A673 (cell line): ENCODE measurements at places on chromosomes 12 and 14.

DNA sequence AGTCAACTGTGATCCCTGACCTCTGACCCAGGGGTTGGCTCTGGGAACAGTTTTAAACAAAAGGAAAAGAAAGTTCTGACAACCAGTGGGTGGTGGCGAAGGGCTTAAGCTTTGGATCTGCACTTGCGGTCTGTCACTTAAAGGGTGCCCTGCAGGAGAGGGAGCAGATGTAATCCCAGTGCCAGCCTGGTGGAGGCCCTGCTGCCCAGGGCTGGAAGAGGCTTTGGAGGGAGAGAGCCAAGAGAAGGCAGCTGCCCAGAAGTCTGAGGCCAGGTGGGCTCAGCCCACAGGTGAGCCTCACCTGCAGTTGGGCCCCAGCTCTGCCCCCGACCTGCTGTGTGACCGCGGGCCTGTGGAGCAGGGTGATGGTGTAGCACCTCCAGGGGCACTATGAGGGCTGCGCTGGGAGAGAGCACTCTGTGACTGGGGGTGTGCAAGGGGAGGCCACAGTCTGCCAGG is 19.1 kb downstream of the SH2B3 start:
- H3K27me3 ChIP-seq, result no peaks in the 10 kb centered on the region
- no peak overlapping the region for H3K4me3 ChIP-seq
- H3K4me1 ChIP-seq, result peaks cover 28% of the 10 kb centered on the region
- H3K36me3 ChIP-seq, result peaks cover 43% of the 10 kb centered on the region
- peak overlapping the region; percentile 59 for H3K27ac ChIP-seq

DNA sequence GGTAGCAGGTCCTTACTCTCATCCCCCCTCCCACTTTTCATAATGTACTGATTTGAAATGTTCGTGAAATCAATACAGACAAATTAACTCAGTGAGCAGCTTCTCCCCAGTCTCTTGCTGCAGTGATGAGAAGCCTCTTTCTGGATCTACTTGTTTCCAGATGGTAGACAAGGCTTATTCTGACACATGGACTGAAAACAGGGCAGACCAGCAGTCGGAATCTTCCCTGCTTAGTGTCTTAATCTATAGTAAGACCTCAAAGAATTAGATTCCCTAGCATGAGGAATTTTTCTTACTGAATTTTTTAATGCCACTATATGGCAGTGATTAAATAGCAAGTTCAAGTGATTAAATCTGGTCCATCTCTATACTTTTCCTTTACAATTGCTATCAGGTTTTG is 120.1 kb downstream of the RGS6 start:
- no peak overlapping the region for H3K4me3 ChIP-seq
- H3K4me1 ChIP-seq, result no peaks in the 10 kb centered on the region
- H3K36me3 ChIP-seq, result no peaks in the 10 kb centered on the region
- DNase-seq, result no peak
- H3K27me3 ChIP-seq, result no peaks in the 10 kb centered on the region

DNA sequence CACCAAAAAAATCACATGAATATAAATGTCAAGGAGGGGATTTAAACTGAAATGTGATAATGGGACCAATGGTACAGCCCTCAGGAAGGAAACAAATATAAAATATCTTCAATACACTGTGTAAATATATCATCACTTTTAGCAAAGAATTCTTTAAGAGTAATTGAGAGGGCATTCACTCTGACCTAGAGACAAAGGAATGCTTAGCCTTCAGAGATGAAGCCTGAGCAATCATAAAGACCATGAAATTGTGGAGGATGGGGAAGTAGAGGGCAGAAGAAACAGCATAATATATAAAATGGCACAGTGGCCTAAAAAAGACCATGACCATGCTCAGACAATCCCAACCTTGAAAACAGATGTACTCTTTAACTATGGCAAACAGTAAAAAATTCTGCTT is 20.4 kb downstream of the YAF2 start:
- no peak overlapping the region for H3K4me3 ChIP-seq
- no peak for DNase-seq
- no peaks in the 10 kb centered on the region for H3K27me3 ChIP-seq

GRCh38 chr12:22640851-22641250 is 15.9 kb downstream of the ETNK1 start:
- no peaks in the 10 kb centered on the region for H3K4me1 ChIP-seq
- no peaks in the 10 kb centered on the region for H3K27me3 ChIP-seq
- H3K27ac ChIP-seq, result no peak overlapping the region
- peaks cover 6% of the 10 kb centered on the region for H3K36me3 ChIP-seq

GRCh38 chr14:35695647-35696046 is 113.4 kb downstream of the RALGAPA1 start:
- H3K4me3 ChIP-seq, result no peak overlapping the region
- no peak overlapping the region for H3K27ac ChIP-seq
- H3K4me1 ChIP-seq, result peaks cover 52% of the 10 kb centered on the region
- H3K36me3 ChIP-seq, result no peaks in the 10 kb centered on the region

- no peak for DNase-seq
- H3K27ac ChIP-seq, result no peak overlapping the region
- no peaks in the 10 kb centered on the region for H3K27me3 ChIP-seq
- no peaks in the 10 kb centered on the region for H3K4me1 ChIP-seq
- H3K36me3 ChIP-seq, result no peaks in the 10 kb centered on the region
Observed at GRCh38 chr12:3182426-3182825, 105.2 kb downstream of the TSPAN9 start.

- H3K27ac ChIP-seq, result no peak overlapping the region
- H3K36me3 ChIP-seq, result peaks cover 5% of the 10 kb centered on the region
- peaks cover 26% of the 10 kb centered on the region for H3K4me1 ChIP-seq
- no peaks in the 10 kb centered on the region for H3K27me3 ChIP-seq
Observed at GRCh38 chr14:75128596-75128990, 1.7 kb upstream of the NEK9 start.

GRCh38 chr14:96362965-96363750 is at the start of the genes ATG2B and GSKIP:
Gene ATG2B, minus strand, starts transcription at chr14:96363341. Its CDS starts 365 bp downstream, at chr14:96362976.
Gene GSKIP, plus strand, starts transcription at chr14:96363526. Its CDS starts 18,722 bp downstream, at chr14:96382248.
- no peaks in the 10 kb centered on the region for H3K36me3 ChIP-seq
- peak within 1 kb of the TSS; percentile 81 for H3K27ac ChIP-seq
- H3K4me1 ChIP-seq, result peaks cover 17% of the 10 kb centered on the region
- no peaks in the 10 kb centered on the region for H3K27me3 ChIP-seq
- H3K4me3 ChIP-seq, result peak within 1 kb of the TSS; percentile 97
- DNase-seq, result peak; percentile 97

GRCh38 chr12:26113181-26113654 is 11.6 kb downstream of the BHLHE41 start:
- no peaks in the 10 kb centered on the region for H3K36me3 ChIP-seq
- no peak overlapping the region for H3K27ac ChIP-seq
- H3K27me3 ChIP-seq, result no peaks in the 10 kb centered on the region
- H3K4me3 ChIP-seq, result peak overlapping the region; percentile 63

DNA sequence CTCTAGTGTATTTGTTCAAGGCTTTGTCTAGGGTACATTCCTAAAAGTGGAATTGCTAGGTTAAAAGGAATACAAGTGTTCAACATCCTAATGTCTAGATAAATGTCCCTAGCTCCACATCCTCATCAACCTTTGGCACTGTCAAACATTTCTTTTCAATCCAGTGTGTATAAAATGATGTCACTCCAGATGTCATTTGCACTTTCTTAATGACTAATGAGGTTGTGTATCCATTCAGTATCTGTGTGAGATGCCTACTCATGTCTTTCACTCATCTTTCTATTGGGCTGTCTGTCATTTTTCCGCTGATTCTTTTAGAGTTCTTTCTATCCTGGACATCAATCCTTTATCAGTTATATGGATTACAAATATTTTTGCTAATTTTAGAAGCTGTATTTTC is 43.3 kb downstream of the ARMH4 start:
- no peaks in the 10 kb centered on the region for H3K27me3 ChIP-seq
- no peak overlapping the region for H3K27ac ChIP-seq
- no peak for DNase-seq
- no peaks in the 10 kb centered on the region for H3K36me3 ChIP-seq
- H3K4me3 ChIP-seq, result no peak overlapping the region

DNA sequence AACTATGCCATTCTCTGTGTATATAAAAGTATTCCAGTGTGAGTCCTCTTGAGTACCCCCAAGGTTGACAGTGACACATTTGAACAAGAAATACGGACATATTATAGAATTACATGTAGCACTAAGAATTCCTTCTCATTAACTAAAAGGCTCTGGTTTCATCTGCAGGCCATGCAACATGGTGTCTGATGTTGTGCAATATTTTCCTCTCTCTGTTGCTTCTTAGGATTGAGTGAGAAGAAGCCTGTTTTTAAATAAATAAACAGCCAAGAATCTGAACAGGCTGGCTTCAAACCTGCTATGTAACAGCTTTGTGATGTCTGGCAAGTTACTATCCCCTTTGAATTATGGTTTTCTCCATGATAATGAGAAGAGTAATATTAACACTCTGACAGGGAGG is 22.2 kb upstream of the CCER1 start:
- no peaks in the 10 kb centered on the region for H3K4me1 ChIP-seq
- H3K27me3 ChIP-seq, result no peaks in the 10 kb centered on the region
- no peak overlapping the region for H3K27ac ChIP-seq
- DNase-seq, result no peak
- H3K4me3 ChIP-seq, result no peak overlapping the region

DNA sequence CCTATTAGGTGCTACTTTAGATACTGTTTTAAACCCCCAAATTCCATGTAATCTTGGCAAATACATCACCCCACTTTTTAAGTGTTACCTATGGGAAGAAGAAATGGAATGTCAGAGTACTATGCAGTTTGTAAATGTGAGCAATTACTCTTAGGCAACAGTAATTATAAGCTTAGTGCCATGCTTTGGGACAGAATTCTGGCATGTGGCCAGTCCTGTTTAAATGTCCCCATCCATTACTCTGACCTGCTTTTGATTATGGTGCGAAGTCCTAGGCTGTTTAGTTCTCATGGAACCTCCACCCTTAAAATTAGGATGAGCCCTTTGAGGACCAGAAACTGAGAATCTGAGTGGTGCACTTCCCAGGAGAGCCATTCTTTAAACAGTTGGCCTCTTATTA is 321.4 kb upstream of the RGS6 start:
- DNase-seq, result peak; percentile 84
- no peaks in the 10 kb centered on the region for H3K27me3 ChIP-seq
- H3K27ac ChIP-seq, result no peak overlapping the region
- no peaks in the 10 kb centered on the region for H3K36me3 ChIP-seq

GRCh38 chr12:69513297-69513696 is 43.1 kb downstream of the FRS2 start:
- no peak overlapping the region for H3K27ac ChIP-seq
- no peaks in the 10 kb centered on the region for H3K36me3 ChIP-seq
- H3K27me3 ChIP-seq, result no peaks in the 10 kb centered on the region
